Activated effector memory CD4-positive, alpha-beta T cell treated with anti-CD3 and anti-CD28 coated beads, Interleukin-2, amount 50 U/mL, for 16 hours (primary cell): ENCODE measurements at places on chromosomes 12 and 14.

- no peak for DNase-seq
Measured at GRCh38 chr14:55118761-55119160, 10.3 kb upstream of the LGALS3 start.

GRCh38 chr14:91714805-91715204 is 17.1 kb downstream of the CATSPERB start:
- peak; percentile 62 for DNase-seq

GRCh38 chr12:50537538-50537919 is 32.7 kb downstream of the DIP2B start:
- DNase-seq = peak; percentile 66

GRCh38 chr12:77054851-77055250 is 10.5 kb downstream of the E2F7 start:
- no peak for DNase-seq
